Activated CD4-positive, CD25-positive, alpha-beta regulatory T cell treated with anti-CD3 and anti-CD28 coated beads, Interleukin-2, amount 50 U/mL, for 72 hours (primary cell): ENCODE measurements at places on chromosomes 12 and 14.

GRCh38 chr12:43111608-43112007 lies 440.4 kb downstream of the ADAMTS20 start:
- DNase-seq = no peak

- DNase-seq = peak; percentile 24
Measured at GRCh38 chr14:105146976-105147635, 21.5 kb downstream of the JAG2 start.

- DNase-seq = no peak
Measured at GRCh38 chr14:50970886-50971781, 26.9 kb upstream of the PYGL start.

GRCh38 chr12:101925361-101925760 lies 48.0 kb downstream of the DRAM1 start:
- no peak for DNase-seq

DNA sequence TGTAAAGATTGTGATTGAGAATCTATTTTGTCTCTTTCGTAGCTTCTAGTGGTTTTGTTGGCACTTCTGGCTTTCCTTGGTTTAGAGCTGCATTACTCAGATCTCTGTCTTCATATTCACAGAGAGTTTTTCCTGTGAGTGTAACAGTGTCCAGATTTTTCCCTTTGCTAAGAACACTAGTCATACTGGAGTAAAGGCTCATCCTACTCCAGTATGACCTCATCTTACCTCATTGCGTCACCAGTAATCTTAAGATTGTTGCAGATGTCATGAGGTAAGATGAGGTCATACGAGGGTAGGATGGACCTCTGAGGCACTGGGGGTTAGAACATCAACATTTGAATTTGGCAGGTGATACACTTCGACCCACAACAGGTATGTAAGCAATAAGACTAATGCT lies 461.2 kb downstream of the FLRT2 start:
- DNase-seq = no peak

GRCh38 chr14:75437201-75438143 lies 9.7 kb downstream of the JDP2 start:
- no peak for DNase-seq

DNA sequence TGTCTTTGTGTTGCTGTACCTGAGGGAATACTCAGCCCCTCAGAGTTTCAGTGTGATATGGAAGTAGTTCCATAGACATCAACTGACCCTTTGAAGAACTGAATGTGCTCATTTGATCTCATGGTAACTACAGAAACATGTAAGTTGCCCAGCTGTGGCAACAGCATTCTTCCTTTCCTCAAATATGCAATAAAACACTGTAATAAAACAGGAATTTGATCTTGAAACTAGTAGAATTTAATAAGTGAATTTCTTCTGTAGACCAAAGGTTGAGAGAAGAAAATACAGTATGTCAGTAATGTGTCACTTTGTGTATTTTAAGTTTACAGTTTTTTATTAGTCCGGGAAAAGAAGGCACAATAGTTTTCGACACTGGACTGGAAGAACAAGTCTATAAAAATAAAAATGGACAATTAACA lies 31.9 kb downstream of the KCTD10 start:
- DNase-seq = no peak

GRCh38 chr12:88624911-88625310 lies 44.6 kb upstream of the KITLG start:
- no peak for DNase-seq

DNA sequence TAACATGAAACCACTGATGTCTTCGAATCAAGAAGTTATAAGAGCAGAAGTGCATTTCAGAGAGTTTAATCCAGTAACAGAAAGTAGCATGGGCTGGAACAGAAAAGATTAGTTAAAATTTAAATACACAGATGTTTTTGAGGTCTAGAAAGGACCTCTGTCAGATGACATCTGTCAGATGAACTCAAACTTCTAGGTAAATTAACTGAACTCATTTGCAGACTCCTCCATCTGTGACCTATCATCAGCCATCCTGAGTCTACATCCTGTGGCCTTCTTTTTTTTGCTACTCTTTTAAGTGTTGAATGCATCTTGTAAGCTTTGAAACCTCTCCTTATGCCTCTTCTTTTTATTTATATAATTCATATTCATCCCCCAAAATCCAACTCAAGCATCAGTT lies 53.3 kb downstream of the C2CD5 start:
- no peak for DNase-seq

- no peak for DNase-seq
Measured at GRCh38 chr12:101703487-101703886, 6.0 kb downstream of the CHPT1 start.
